GM23248 (cell line): ENCODE measurements at places on chromosomes 2 and 18. TPM values are rescaled to one million over a fixed set of nuclear protein-coding genes. Genes with fewer than 3 reads are reported as not detected.

GRCh38 chr18:62862466-62862865 is 147.1 kb downstream of the PHLPP1 start:
- no peak for DNase-seq

DNA sequence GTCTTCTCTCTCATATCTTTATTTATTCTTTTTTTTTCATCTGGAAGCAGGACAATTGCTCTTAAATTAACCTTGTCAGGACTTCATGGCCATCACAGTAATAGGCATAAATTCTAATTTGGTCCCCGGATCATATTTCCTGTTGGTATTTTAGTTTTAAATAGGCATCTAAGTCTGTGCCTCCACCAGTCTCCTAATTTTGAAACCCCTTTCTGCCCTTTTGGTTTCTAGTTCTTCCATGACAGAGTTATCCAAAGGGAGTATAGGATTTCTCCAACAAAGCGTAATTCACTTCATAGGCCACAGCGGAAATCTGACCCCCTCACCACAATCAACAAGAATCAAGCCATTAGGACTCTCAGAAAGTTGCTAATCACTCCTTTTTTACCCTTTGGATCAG is 3.8 kb downstream of the EPHA4 start:
- DNase-seq = no peak

DNA sequence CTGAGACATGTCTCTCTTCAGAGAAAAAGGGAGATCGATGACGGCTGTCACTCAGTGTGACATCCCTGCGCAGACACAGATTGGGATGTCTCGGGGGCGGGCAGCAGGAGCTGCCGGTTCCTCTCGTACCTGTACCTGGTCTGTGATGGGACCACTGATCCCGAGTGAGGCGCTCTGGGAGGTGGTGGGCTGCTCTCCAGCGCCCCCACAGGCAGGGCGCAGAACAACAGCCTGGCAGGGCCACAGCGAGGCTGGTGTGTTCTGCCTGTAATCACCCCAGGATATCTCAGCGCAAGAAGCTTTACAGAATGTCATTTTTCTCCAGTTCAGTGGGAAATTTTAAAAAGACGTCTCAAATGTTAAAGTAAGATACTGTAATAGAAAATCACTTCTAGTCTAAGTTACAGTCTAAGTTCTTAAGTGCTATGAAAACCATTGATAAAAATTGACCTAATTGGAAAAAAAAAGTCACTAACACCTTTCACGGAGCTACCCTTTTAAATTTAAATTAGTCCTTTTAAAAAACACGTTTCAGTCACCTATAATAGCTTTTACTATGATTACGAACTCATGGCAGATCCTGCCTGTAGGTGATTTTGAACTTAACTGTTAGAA is 189.8 kb downstream of the SNTG2 start:
- DNase-seq = peak; percentile 28

GRCh38 chr2:60405271-60405919 is 148.1 kb downstream of the BCL11A start:
- DNase-seq = no peak

GRCh38 chr18:2913398-2914005 is 66.7 kb downstream of the EMILIN2 start:
- DNase-seq = no peak

Gene TNFRSF11A
- total RNA-seq = 0.22 TPM in 1 of 2 replicates, not detected in the other
